ENCODE measurements at places on chromosomes 7 and 10. TPM values are rescaled to one million over a fixed set of nuclear protein-coding genes. Genes with fewer than 3 reads are reported as not detected.

DNA sequence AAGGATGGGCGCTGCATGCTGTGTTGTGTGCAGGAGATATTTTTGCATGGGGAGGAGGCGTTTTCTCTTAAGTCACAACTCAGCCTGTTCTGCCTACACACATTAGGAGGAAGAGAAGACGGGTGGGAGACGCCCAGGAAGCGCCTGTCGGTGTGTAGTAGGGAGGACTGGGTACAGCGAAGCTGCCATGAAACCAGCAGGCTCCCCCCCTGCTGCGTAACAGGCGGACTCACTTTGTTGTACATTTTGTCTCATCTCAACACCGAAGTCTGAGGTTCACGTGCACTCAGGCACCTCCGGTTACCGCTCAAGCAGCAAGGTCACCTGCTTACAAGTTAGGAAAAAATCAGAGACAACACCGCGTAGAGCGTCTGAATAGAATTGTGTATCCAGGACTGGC, 56.3 kb downstream of the CRTAC1 start:
- DNase-seq, result no peak

GRCh38 chr7:68744036-68744435, 854.2 kb upstream of the AUTS2 start:
- no peak for DNase-seq

DNA sequence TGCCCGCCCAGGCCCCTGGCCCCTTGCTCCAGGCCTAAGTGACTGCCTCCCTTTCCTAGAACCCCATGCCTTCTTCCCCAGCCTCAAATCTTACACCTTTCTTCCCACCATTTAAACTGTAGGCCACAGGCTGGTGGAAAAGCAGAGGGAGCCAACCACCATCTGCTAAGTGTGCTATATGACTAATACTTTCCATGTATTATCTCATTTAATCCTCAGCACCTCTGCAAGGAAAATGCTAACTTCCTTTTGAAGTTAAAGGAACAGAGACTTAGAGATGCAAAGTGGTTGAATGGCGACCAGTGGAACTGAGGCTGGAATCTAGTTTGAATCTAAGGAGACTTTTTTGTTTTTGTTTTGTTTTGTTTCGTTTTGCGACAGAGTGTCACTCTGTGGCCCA, 17.8 kb upstream of the MTPAP start:
- no peak for DNase-seq

TPST1 gene
- total RNA-seq, result 30.1 TPM

DNA sequence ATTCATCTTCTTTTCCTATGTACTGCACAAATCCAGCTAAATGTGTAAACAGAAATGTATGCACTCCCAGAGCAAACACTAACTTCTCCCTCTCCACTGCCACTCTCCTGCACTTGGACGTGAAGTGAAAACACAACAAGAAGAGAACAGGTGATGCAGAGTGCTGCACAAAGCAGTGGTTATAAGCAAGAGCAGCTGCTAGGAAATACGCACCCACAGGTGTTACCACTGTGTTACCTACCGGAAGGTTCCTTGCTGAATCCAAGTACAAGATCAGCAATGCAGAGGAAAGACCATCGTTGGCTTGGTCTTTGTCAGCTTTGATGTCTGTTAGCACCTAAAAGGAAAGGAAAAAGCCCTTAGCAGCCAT, 54.6 kb upstream of the NCAPG2 start:
- DNase-seq, result no peak

FFAR4 gene
- 0.16 TPM for total RNA-seq

DNA sequence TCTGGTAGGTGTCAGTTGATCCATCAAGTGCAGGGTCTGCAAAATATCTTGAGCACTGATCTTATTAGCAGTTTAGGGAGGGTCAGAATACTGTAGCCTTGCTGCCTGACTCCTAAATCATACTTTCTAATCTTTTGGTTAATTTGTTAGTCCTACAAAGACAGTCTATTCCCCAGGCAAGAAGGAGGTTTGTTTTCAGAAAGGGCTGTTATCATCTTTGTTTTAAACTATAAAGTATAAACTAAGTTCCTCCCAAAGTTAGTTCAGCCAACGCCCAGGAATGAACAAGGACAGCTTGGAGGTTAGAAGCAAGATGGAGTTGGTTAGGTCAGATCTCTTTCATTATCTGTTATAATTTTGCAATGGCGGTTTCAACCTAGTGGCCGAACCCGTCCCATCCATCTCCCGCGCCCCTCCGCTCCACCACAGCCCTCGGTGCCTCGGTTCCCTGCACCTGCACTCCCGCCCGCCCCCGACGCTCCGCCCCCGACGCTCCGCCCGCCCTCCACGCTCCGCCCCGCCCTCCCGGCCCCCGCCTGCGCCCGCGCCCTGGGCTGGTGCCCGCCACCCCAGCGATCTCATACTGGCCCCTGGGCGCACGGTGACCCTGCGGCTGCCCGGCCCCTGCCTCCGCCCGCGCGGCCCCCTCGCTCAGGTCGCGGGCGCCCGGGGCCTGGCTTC, at the start of gene ADCK2:
Gene ADCK2, plus strand, starts transcription at position 564 of the 681 bp plus-strand sequence. CDS start 386 bp downstream, outside the sequence.
- DNase-seq, result peak; percentile 55

GRCh38 chr10:63976538-63976937, 455.3 kb downstream of the REEP3 start:
- peak; percentile 14 for DNase-seq

ZNRF2 gene
- total RNA-seq, result 11.4 TPM

NPSR1 gene
- not detected for total RNA-seq

MKRN1 gene
- 29.7 TPM for total RNA-seq

- DNase-seq, result no peak
Observed at GRCh38 chr7:79730971-79731370, 277.5 kb upstream of the MAGI2 start.

ELN gene
- total RNA-seq, result not detected

CYP3A5 gene
- not detected for total RNA-seq

GRCh38 chr7:83040484-83040883, 122.2 kb downstream of the PCLO start:
- DNase-seq, result no peak

WASHC2A gene
- 22.9 TPM for total RNA-seq

LAMB1 gene
- 18.9 TPM for total RNA-seq

ELFN1 gene
- 0.56 TPM for total RNA-seq

GRCh38 chr7:4549681-4550080, 132.4 kb upstream of the FOXK1 start:
- DNase-seq, result peak; percentile 89

DNA sequence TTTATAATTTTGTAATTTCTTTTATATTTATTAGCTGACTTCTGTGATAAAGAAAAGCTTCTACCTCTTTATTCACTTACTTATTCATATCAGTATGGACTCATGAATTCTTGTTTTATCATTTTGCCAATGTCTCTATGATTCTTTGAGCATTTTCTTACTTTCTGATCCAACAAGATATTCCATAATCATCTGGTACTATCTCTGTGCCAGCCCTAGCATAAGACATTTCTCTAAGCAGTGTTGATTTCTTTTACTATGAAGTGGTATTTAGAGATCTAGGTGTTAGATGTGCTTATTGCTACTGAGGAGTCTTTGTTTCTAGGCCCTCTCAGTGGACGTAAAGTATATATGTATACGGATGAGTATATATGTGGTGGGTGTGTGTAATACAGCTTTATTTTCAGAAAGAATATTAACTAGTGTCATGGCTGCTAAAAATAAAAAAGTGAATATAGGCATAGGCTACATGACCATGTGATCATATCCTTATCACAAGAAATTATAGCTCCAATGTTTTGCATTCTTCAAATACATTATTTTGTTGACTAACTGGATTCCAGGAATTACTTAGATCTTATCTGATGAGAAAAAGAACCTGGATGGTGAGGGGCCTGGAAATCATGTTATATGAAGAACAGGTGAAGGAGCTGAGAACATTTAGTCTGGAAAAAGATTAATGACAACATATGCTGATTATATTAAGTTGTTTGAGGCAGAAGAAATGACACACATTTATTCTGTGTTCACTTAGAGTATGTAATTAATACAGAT, 13.1 kb downstream of the PHTF2 start:
- DNase-seq, result no peak

EPDR1 gene
- 18.7 TPM for total RNA-seq

DNA sequence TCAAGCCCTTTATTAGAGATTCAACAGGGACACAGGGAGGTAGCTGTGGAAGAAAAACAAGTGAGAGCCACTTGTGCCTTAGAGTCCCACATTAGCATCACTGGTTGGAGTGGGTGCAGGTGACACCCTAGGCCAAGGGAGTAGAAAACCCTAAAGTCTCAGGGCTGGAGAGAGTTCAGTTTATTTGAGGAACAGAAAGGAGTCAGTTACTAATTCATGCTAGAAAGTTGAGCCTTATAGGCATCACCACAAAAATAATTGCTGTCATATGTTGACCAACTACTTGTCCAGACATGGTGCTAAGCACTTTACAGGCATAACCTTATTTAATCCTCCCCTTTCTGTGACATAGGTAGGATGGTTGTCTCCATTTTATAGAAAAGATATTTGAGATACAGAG, 20.9 kb upstream of the ACSL5 start:
- DNase-seq, result no peak

POP7 gene
- total RNA-seq, result 41.5 TPM

- peak; percentile 83 for DNase-seq
Observed at GRCh38 chr10:15485684-15486316, 114.7 kb upstream of the FAM171A1 start.

DNA sequence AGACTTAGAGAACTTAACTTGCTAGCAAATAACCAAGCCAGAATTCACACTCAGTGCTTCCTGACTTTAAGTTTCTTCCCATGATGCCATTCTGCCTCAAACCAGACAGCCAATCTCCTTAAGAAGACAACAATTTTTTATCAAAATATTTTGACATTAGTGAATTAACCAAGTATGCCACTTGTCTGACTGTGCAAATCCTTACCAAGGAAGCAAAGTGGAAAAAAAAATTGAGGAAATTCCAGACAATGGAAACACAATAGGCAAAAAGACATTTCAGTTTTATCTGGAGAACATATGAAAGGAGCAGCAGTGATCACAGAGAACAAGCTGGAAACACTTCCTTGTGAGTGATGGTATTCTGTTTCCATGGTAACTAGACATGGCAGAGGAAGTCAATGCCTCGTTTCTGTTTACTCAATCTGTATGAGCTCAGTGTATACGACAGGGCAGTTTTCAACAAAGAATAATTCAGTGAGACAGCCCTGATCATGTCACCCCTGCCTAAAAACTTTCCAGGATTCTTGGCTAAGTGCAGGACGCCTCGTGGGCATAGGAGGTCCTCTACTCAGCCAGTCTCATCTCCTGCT, 114.2 kb downstream of the DYNC1I1 start:
- DNase-seq, result no peak

DNA sequence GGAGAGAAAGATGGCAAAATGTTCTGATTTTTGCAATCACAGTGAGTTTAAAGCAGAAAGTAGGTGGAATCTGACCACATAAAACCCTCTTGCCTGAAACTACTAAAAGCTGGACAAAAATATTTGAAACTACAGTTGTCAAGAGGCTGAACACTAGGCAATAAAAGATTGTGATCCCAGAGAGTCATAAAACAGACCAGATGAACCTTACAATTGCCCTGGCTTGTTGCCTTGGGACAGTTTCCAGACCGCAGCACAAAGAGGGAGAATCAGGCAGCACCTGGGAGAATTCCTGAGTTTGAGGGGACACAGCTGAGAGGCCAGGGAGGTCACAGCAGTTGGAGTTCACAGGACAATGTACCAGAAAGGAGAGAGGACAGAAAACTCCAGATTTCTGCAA, 107.3 kb upstream of the NANOS1 start:
- DNase-seq, result no peak

CUZD1 gene
- total RNA-seq, result 0.13 TPM

DNA sequence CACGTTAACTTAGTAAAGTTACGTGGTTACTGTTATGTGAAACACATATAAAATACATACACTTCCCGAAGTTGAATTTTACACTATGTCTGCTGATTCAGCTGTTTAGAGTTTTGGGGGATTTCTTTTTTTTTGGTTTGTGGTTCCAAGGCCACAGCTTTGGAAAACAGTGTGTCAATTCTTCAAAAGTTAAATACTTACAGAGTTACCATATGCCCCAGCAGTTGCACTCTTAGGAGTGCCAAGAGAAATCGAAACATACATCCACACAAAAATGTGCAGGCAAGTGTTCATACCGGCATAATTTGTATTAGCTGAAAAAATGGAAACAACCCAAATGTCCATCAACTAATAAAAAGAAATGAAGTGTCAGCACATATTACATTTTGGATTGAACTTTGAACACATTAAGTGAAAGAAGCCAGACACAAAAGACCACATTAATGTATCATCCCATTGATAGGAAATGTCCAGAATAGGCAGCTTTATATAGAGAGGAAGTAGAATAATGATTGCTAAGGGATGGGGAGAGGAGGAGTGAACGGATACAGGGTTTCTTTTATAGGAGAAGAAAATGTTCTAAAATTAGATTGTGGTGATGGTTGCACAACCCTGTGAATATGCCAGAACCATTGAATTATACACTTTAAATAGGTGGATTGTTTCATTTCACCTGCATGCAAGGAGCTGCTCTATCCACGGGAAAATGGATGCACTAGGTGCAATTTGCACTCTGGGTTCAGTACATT, 17.6 kb downstream of the APBB1IP start:
- no peak for DNase-seq

- no peak for DNase-seq
Observed at GRCh38 chr10:112176543-112176942, 7.0 kb downstream of the GPAM start.

TRIM56 gene
- 2.3 TPM for total RNA-seq

DNA sequence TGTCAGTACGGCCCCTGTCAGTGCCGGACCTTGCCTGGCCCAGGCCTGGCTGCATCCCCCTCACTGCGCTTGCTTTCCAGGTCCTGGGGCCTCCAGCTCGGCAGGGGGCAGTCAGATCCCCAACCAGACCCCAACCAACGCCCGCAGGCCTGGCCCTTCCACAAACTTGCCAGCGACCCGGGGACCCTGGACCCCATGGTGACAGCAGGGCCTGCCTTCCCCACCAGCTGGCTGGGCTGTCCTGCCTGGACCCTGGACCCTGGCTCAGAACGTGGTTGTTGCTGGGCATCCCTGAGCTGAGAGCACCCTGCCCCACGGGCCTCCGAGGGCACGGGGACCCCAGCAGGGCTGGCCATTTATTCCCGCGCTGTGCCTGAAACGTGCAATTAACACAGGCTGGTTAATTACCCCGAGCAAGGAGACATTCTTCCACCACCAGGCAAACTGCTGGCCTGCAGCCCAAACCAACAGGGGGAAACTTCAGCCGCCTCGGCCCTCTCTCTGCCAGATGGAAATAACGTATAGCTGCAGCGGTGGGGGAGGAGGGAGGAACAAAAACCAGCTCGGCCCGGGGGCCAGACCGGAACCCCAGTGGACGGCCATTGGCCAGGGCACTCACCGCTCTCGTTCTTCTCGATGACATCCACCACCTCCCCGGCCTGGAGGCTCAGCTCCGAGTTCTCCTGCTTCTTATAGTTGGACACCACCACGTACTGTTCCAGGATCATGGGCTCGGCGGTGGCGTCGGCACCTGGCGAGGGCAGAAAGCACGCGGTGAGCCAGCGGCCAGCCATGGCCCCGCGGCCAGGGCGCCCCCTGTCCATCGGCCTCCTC, 167.1 kb downstream of the NEURL1 start:
- peak; percentile 68 for DNase-seq
